T-helper 1 cell (primary cell): ENCODE measurements at places on chromosomes 5 and 9.

- DNase-seq, result no peak
Measured at GRCh38 chr5:157063776-157064430, 5.0 kb upstream of the HAVCR1 start.

DNA sequence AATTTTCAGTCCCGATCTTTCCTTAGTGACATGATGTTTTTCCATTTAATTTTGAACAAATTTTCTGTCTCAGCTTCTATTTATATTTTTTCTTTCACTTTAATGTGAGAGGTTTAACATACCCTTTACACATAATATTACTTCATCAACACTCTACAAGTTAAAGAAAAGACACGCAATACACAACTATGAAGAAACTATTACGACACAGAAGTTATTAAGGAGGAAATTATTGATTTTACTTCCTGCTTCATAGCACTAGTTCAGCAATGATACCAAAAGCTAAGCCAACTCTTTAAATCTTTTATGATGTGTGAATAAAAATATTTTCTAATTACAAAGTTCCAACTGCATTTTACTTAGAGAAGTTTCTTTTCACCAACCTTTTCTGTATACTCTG lies 432.3 kb upstream of the DAB2 start:
- no peak for DNase-seq

DNA sequence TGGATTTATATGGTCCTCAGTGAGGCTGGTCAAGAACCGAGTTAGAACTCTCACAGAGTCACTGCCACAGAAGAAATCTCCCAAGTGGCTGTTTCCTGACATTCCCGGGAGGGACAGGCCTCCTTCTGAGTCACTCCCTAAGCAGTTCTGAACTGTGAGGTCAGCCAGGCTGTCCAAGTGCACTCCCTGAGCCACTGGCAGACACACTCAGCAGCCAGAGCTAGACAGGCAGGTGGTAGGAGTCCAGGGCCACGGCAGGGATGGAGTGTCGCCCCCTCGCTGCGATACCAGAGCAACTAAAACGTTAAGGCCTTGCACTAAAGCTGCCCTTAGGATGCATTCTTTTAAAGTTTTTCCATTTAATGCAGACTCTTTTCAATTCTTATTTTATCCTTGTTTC lies 3.4 kb downstream of the IL4 start:
- DNase-seq, result no peak

- DNase-seq, result no peak
Measured at GRCh38 chr5:52603778-52604554, 183.8 kb upstream of the ITGA1 start.

- DNase-seq, result no peak
Measured at GRCh38 chr9:126028746-126029145, 281.6 kb downstream of the PBX3 start.

DNA sequence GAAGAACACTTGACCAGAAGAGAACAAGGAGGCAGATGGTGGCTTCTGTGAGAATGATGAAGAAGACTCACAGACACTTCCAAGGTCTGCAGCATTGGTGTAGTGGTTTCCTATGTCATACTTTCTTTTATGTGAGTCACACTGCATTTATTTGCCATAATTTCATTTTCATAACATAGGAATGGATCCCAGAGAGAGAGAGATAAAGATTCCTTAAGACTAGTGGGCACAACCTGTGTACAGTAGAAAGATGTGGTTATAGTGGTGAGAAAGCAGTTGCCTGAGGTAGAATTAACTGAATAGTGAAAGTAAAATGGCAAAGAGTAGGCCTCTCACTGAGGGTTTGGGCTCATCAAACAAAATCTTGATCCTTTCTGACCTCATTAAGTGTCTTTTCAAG lies 7.6 kb upstream of the CCDC152 start:
- no peak for DNase-seq

DNA sequence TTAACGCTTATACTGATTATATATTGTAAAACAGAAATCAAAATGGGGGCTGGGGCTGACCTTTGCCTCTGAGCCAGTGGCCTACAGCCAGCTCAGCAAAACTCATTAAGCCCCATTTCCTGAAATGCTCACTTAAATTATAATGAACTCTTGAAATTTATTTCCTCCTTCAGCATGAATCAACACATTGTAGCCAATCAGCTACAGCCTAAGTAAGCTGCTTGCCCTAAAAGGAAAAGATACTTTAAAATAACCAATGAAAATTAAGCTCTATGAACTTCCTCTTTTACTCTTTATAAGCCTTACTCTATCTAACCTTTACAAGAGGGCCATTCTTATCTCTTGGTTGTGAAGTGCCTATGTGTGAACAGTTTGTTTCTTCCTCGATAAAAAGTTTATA lies 33.5 kb upstream of the SUB1 start:
- DNase-seq, result no peak

DNA sequence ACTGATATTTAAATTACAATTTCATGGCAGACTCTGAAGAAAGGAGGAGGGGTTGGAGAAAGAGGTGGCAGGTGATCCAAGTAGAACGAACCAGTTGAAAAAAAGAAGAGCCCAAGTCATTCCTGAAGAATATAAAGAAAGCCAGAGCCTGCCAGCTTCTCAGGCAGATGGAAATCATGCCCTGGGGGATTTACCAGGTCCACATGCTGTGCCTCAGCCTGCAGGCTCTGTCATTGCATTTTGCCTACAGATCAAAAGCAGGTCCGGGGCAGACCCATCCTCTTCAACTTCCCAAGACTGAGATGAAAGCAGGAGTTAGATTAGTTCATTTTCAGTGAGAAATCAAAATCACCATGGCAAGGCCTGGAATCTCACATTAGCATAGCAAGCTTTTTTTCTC lies 48.5 kb downstream of the GDNF start:
- DNase-seq, result no peak

DNA sequence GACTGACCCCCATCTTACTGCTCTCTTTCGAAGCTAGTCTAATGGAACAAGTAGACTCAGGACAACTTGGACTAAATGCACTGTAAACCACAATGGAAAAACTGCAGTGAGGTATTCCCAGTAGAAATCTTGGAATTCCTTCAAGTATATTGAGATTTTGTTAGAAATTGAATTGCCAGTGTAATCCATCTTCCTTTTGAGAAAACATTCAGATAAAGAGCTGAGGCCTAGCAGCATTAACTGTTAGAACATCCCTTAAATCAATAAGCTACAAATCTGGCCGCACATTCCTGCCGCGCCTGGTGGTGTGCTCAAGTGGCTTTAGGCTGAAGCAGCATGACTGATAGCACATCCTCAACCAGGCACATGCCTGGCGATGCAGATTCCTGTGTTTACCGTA lies 29.3 kb downstream of the PPIC start:
- no peak for DNase-seq

GRCh38 chr9:109908459-109909390 lies 128.7 kb downstream of the PALM2AKAP2 start:
- DNase-seq, result no peak

GRCh38 chr5:16603295-16603694 lies 13.5 kb downstream of the RETREG1 start:
- DNase-seq, result no peak

DNA sequence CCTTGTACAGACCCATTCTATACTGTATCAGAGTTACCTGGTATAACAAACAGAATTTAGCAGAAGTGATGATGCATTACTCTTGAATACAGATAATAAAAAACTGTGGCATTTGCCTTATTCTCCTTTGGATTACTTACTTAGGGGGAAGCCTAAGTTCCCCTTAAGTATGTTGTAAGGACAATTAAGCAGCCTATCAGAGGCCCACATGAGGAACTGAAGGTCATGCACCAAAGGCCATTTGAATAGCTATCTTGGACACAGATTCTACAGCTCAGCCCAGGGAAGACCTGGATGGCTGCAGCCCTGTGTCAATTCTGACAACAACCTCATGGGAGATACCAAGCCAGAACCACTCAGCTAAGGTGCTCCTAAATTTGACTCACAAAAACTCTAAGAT lies 125.2 kb downstream of the RAPGEF6 start:
- DNase-seq, result no peak

- no peak for DNase-seq
Measured at GRCh38 chr5:75277463-75277862, 40.8 kb upstream of the ANKRD31 start.

- DNase-seq, result no peak
Measured at GRCh38 chr9:122144836-122145591, 14.6 kb downstream of the NDUFA8 start.

GRCh38 chr5:39449591-39449990 lies 24.8 kb upstream of the DAB2 start:
- no peak for DNase-seq

DNA sequence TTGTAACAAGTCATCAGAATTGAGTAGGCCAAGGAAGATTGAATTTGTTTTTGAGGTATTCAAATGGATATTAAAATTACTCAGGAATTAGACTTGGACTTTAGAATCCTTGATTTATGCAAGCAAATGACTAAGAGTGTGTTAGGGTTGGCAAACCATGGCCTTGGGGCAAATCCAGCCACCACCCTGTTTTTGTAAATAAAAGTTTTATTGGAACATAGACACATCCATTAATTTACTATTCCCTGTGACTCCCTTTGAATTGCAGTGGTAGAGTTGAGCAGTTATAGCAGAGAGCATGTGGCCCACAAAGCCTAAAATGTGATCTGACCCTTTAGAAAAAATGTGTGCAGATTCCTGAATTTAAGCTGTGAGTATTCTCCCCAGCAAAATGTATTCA lies 115.6 kb downstream of the WDR70 start:
- no peak for DNase-seq

DNA sequence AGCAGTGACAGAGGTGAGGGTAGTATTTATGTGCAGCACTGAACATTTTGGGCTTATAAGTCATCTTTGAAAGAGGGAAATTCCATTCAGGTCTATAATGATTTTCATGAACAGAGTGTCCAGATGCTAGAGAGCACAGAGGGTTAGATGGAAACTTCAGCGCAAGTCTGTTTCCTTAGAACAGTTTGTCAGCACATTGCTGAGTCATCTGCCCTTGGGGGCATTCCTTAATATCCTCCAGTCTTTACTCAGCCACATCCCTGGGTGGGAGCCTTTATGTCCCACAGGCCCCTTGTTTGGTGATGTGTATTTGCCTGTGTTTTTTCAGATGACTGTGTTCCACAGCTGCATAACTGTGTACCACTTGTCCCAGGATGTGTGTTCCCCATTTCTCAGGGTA lies 138.5 kb upstream of the S1PR3 start:
- no peak for DNase-seq

GRCh38 chr5:142151436-142152383 lies 43.1 kb downstream of the NDFIP1 start:
- peak; percentile 22 for DNase-seq

- no peak for DNase-seq
Measured at GRCh38 chr5:67146981-67147380, 49.6 kb downstream of the CD180 start.

- DNase-seq, result no peak
Measured at GRCh38 chr5:152147286-152147685, 222.6 kb upstream of the GLRA1 start.

- no peak for DNase-seq
Measured at GRCh38 chr5:157524887-157525286, 50.7 kb downstream of the ADAM19 start.

GRCh38 chr5:158165647-158166046 lies 306.7 kb upstream of the CLINT1 start:
- DNase-seq, result no peak

DNA sequence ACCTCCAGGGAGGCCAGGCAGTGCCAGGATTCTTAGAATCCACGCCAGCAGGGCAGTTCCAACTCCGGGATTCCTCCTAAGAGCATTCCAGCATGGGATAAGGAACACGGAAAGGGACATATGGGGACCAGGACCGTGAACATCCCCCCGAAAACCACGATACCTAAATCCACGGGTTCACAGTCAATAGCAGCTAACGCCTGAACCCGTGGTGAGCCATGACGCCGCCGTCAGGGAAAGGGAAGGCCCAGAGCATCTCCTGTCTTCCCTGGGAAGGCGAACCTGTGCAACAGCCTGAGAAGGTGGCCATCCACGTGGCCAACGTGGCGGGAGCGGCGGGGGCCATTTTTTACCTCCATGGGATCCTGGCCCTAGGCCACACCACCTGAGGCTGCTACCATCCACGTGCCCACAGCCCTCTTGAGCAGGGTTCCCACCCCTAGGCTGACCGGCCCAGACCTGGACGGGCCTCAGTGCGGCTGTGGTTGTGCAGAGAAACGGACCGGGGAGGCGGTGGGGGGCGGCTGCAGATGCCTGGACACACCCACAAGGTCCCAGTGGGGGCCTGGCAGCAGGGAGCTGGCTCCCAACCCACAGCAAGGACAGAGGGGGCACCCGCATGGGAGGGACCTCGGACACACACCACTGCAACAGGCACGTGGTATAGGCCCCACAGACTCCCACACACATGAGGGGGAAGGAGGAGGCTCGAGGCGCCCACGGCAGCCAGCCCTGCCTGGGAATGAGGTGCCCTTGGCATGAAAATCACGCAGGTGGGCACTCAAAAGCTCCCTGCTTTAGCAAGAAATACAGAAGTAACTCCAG lies 42.8 kb downstream of the SLC12A7 start:
- no peak for DNase-seq

DNA sequence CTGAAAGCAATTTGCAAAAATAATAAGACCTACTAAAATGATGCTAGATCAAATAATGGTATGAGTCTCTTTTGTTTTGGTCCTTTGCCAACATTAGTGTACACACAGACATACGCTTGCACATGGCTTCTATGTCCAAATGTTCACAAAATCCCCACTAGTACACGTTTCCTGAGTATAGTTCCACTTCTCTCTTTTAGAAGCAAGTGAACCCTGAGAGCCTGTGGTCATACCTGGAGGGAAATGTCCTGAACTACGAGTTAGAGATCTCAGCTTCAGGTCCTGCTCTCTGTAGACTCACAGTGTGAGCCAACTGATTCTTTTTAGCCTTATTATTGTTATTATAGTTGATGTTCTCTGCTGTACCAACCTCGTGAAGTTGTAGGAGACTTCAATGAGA lies 47.3 kb upstream of the ACTBL2 start:
- DNase-seq, result no peak

GRCh38 chr5:74938250-74938933 lies 72.2 kb upstream of the FAM169A start:
- DNase-seq, result no peak

GRCh38 chr9:79976257-79977073 lies 404.7 kb downstream of the TLE4 start:
- no peak for DNase-seq

- no peak for DNase-seq
Measured at GRCh38 chr5:128083811-128084227, 253 bp downstream of the SLC12A2 start.

GRCh38 chr9:16202914-16203728 lies 650.3 kb downstream of the CCDC171 start:
- DNase-seq, result no peak

DNA sequence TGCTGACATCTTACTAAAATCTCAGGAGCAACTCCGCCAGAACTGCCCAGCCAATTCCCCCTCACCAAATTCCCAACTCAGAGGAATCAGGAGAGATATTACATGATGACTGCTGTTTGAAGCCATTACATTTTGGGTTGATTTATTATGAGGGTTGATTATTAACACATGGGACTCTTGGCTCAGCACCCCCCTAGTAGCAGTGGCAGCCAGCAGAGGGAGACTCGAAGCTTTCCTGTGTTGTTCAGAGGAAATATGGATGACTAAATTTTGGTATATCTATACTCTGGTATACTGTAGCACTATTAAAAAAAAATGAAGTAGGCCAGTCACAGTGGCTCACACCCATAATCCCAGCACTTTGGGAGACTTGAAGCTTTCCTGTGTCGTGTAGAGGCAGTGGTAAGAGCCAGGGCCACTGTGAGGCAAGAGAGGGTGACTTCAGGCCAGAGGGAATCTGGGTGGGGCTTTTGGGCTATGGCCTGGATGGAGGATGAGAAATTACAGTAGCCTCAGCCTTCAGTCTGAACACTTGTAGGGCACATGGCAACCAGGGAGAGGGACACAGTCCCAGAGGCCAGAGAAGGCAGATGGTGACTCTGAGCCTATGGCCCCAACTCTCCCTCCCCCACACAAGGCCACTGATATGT lies 111.4 kb downstream of the LHX2 start:
- DNase-seq, result no peak
